Astrocyte of the cerebellum (primary cell): ENCODE measurements at places on chromosomes 4 and X.

DNA sequence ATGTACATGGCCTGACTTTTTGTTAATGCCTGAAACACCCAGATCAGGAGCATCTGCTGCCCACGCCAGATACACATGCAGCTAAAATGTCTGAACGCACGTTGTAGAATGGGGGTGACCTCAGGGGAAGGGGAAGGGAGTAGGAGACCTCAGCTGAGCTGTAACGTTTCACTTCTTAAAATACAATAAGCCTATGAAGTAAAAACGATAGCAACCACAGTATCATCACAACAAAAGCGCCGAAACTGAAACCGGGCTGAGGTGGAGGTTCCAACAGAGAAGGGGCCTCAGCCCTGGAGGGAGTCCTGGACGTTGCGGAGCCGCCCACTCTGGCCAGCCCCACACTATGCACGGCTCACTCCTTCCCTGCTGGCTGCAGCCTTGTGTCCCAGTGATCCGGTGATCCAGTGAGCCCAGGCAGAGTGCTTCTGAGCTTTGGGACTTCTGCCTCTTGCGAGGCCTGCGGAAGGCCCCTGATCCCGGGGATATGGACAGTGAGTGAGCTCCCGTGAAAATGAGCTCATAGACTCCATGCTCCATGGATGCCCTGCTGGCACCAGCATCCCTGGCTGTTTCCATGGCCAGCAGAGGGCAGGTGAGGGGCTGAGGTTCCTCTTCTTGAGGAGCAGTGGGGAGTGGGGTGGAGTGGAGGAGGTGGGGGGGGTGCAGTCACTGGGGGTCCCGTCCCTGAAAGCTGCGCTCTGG is 52.0 kb downstream of the HMX1 start:
- no peak for DNase-seq

GRCh38 chr4:76420762-76421581 is at the start of gene CCDC158:
TSS of gene CCDC158 (minus strand) at chr4:76421141. CDS start at chr4:76403207, 17,934 bp downstream.
- no peak for DNase-seq

GRCh38 chr4:8090312-8090711 is 68.3 kb downstream of the ABLIM2 start:
- DNase-seq: no peak

DNA sequence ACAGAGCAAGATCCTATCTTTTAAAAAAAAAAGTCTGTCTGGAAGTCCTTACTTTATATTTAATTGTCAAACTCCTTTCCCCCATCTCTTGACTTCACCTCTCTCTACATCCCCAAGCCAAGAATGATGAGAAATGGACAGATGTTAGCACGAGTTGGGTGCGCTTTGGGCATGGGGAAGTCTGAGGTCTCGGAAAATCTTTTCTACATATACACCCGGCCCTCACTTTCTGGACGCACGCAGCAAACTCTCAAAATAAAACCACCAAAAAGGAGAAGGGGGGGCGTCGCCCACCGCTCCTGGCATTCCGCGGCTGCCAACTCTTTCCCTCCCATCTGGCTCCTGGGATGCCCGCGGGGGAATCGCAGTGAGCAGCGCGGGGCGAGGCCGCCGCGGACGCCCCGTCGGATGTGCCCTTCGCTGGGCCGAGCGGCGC is 756 bp downstream of the IGFBP7 start:
- DNase-seq: no peak

DNA sequence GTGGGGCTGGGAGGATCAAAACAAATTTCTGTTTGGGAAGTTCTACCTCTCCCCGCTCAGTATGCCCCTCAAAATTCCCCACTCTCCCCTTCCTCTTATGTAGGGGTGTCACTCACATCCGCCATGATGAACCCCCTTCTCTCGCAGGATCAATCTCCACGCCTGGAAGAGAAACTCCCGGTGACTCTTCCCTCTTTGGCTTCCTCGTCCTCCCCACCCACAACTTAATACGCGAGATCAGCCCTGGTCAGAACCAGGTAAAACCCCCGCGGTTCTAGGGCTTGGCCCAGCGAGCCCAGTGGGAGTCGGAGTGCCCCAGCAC is 427 bp downstream of the LAMTOR3 start:
- DNase-seq: no peak

DNA sequence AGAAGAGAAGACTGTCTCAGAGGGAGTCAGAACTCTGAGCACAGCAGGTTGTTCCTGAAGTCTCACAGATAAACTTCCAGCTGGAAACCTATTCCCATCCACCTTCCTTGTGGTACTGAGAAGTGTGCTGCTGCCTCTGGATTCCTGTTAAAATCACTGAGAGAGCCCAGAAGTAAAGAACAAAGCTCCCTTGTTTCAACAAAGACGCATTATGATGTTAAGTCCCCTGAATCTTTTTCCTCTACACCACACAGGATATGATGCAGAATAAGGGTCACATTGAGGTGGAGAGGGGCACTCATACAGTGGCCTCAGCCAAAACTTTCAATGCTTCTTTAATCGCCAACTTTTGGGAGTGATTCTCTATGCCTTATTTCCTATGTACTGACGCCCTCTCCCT is 321.0 kb downstream of the OPHN1 start:
- DNase-seq: peak; percentile 20

GRCh38 chrX:15619053-15619755 is 18.4 kb upstream of the ACE2 start:
- DNase-seq: no peak
